ENCODE measurements at places on chromosomes 12 and 14.

DNA sequence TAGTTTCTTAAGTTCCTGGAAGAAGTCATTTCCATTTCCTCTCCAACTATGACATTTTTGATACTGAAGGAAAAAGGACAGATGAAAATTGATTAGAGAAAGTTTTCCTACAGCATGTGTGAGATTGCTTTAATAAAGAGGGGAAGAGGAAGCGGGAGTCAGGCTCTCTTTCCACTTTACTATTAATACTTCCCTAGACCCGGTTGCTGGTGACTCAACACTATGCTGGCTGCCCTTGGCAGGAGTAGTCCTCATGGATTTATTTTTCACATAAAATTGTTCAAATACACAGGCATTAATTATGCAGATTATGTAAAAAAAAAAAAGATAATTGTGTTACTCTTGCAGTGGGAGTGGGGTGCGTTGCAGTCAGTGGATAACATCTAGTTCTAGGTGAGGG, 293.4 kb downstream of the EGLN3 start:
- DNase-seq: no peak

GRCh38 chr14:103122947-103123633, at the start of gene TNFAIP2:
Gene TNFAIP2 (plus strand): TSS chr14:103123461. CDS start chr14:103126458, 2,997 bp downstream.
- peak; percentile 6 for DNase-seq

DNA sequence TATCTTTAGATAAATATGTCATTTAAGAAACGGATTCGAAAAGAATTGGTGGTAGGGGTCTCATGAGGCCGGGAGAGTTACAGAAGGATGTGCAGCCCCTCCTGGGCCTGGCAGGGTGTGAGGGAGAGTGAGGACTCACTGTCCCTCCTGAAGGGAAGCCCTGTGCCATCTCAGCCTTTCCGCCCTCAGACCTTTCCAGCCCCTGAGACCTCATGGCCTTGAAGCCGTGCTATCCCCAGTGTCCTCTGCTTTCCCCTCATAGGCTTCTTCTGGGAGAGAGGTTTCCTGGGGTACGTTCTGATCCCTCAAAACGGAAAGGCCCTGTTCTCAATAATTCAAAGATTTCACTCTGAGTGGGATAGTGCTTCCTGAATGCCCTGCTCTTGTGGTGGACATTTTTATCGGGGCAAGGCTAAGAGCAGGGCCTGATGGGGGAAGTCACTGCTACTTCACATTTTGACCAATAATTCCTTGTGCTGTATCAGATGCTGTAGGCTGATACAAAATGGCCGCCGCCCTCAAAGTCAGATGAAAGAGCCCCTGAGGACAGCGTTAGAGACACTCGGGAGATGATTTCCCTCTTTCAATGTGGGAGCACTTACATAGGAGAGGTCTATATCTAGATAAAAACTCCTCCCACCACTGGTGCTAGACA, 1.3 kb downstream of the CD4 start:
- DNase-seq: no peak

- no peak for DNase-seq
These were observed 48.9 kb upstream of the EML1 start for GRCh38 chr14:99744199-99744872.

DNA sequence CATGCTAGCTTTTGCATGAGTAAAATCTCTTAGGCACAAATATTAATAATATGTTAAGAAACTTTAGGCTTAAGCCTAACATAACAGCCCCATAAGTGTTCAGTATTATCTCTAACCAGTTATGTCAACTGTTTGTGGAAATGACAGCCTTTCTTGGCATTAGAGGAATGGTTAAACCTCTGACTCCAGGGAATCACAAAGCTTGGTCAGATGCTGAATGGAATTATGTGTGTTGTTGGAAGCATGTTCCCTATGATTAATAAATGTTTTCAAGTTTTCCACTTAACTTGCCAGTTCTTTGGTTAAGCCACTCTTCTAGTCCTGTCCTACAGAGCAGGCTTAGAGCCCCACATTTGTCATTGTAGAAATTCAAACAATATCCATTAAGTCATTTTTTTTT, 17.0 kb downstream of the PSEN1 start:
- no peak for DNase-seq

GRCh38 chr14:92259613-92260357, 63.2 kb upstream of the SLC24A4 start:
- peak; percentile 19 for DNase-seq

- no peak for DNase-seq
These were observed 44.2 kb upstream of the MANSC4 start for GRCh38 chr12:27824126-27824842.

DNA sequence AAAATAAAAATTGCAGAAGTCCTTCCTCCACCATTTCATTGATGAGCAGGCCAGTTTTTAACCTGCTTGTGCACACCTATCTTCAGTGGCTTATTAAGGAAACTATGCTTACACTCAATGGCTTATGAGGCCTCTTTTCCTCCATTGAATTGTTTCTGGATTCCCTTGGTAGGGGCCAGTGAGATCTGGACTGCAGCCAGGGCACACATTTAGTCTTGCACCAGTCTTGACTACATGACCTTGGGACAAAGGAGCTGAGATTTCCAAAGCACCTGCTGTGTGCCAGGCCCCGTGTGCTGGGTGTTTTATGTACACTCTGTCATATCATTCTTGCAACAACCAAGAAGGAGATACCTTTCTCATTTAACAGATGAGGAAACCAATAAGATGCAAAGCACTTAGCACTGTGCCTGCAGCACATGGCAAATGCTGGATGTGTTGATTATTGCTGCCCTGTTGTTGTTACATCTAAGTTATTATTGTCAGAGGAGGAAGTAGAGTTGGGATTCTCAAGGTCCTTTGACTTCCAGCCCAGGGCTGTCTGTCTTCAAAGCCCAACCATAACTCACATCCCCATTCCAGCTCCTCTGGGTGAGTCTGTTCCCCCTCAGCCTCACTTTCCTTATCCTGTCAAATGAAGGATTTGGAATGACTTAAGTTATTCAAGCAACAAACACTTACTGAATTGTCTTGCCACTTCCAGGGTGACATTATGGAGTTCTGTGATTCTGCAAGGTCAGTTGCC, 31.6 kb upstream of the RIN3 start:
- no peak for DNase-seq

GRCh38 chr12:122244565-122245371, 18.9 kb upstream of the DIABLO start:
- DNase-seq: peak; percentile 43

DNA sequence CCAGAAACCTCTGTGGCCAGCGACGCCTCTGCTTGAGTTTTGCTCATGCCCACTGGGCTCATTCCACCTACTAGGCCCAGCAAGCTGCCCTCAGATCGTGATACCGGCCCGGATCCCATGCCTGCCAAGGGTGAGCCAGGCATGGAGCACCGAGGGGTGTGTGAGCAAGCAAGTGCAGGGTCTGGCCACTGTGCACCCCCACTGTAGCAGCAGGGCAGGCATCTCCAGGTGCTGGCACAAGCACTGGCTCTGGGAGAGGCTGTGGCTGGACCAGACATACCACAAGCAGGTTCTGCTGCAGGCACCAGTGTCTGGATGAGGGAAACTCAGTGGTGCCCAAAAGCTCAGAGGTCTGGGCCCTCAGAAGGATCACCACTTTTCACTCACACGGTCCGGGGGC, 20.6 kb downstream of the FAM186A start:
- no peak for DNase-seq

DNA sequence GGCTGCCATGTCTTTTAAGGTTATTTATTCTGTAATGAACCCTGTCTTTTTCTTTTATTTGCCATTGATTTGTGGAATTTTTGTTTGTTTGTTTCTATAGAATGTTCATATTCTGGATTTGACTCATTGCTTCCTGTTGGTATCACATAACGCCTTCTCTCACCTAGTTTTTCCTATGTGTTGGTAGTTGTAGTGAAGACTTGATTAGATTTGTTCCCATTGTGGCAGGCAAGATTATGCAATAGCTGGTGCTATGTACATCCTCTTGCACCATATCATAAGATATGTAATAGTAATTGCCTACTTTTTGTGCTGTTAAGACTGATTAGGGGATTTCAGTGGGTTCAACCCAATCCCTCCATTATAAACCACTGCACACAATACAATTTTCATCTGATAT, 3.9 kb upstream of the KRT6B start:
- DNase-seq: no peak

DNA sequence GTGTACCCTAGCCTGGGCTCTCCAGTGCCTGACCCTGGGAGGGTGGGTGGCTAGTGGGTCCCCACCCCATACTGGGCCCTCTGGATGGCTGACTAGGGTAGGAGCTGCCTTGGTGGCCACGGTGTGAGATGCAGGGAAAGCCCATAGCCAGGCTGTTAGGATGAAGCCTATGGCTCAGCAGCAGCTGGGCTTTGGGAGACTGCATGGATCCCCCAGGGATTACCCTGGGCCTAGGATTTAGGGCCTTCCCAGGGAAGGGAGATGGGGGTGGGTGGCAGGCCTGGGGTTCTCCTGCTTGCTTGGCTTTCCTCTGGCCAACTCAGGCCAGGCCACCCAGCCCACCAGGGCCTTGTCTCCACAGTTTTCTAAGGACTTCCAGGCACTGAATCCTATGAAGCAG, 6.3 kb downstream of the GSTZ1 start:
- DNase-seq: no peak

DNA sequence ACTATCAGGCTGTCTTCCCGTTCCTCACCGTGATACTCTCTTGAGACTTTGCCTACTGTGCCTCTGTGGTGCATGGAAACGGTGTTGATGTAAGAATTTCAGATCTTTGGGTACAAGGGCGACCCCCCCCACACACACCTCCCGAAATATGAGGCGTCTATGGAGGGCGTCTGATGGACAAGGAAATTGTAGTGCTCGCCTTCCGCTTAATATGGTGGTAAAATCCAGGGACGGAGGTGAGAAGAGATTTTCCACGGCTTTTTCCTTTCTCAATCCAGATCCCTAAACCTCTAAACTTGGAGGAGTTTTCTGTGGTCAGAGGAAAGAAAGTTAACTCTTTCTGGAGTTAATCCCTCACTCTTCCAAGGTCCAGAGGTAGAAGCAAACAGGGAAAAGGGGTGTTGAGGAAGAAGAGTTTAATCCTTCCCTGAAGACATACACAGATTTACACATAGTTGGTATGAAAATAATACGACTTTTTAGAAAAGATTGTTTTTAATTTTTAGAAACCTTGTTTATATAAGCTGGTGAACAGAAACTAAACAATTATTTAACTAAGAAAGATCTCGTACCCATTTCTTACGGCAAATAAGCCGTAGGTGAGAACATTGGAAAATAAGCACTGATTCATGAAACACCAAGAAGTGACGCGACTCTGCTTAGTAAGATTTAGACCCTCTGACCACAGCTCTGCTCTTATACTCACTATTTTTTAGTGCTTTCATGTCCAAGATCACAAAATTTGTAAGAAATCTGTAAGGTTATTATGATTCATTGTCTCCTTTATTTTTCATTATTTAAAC, 23.1 kb upstream of the RNASE12 start:
- no peak for DNase-seq

- no peak for DNase-seq
These were observed 2.0 kb downstream of the ZBTB25 start for GRCh38 chr14:64501411-64502171.

DNA sequence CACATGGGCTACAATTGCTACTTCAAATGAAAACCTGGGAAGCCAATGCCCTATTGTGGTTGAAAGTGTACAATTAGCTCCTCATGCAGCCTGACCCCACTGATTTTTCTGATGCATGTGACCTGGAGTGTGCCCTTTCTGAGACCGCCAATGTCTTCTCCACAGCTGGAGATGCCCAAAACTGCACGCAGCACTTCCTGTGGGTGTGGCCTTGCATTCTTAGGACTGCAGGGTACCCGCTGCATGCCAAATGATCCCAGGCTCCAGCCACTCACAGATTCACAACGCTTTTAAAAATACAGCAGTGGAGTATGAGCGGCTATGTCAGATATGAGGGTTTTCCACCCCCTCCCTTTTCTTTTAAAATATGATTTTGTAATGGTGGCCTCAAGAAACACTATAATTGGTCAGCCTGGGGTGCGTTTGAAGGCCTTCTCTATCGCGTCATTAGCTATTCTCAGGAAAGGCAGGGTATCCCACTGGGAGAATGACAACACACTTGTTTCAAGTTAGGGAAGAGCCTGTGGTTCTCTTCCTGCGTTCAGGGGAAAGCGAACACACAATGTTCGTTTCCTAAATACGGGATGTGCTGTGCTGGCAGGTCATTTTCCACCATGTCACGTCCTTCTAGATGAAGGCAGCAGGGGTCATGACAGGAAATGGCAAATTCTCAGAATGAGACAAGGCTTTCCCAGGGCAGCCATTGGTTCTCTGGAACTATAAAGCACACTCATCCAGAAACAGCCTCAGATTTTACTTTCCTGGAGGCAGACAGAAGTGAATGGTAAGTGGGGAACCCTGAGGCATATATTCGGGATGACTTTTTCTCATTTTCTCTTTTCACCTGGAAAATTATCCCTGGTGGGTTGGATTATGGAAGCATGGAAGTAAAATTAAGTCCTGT, at the start of gene APOLD1:
Gene APOLD1, plus strand, starts transcription at position 749 of the 904 bp plus-strand sequence. Its CDS starts 33 bp downstream, at position 782.
- no peak for DNase-seq

DNA sequence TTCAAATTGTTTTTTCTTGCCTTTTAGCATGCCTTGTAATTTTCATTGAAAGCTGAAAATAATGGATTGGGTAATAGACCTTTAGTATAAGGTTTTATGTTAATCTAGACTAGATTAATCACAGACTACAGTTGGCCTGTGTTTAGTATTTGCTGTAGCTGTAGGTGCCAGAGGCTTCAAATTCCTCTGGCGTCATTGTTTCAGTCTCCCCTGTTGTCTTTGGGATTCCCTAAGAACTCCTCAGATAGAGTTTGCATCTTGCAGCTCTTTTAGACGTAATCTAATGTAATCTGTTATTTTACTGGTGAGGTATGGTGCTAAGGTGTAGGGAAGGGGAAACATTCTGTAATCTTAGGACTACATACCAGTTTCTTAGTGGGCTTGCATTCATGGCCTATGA, 113.0 kb downstream of the RGS6 start:
- no peak for DNase-seq

GRCh38 chr12:58541300-58541690, 379.0 kb downstream of the LRIG3 start:
- no peak for DNase-seq

DNA sequence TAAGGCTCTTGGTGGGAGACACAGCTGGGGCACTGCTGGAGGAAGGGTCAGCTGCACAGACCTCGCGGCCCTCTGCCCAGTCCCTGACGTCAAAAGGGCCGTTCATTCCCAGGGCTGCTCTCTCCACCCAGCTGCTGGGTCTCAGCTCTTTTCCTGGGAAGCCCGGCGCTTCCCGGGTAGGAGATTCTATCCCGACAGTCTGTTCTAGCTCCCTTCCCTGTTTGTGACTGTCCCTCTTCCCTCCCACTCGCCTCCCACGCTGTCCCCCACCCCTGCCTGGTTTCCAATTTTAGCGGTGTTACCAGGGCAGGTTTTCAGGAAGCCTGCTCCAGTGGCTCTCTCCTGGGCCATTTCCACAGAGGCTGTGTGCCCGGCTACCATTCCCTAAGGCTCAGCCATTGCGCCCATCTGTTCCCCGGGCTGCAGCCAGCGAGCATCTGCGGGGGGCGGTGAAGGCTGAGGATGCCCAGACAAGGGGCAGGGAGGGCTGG, 186.6 kb downstream of the CACNA1C start:
- DNase-seq: no peak

- no peak for DNase-seq
These were observed 54.8 kb upstream of the PLEKHA5 start for GRCh38 chr12:19074700-19075099.
